ENCODE measurements at places on chromosomes 7 and 10.

DNA sequence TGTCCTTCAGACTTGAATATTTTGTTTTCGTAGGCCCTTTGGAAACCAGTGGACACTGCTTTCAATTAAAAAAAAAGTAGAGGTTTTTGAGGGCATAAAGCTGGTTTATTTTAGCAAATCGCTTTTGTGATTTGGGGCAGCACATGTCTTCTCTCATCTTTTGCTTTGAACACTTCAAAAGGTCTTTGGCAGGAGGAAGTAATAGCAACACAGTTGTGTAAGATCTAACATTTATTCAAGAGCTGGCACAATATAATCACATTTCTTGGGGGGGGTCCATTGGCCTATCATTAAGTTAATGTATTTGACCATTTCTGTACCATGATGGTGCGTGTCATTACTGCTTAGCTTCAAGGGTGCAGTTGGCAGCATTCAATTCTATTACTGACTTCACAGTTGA is 42.4 kb downstream of the DYNC1I1 start:
- no peak for DNase-seq

DNA sequence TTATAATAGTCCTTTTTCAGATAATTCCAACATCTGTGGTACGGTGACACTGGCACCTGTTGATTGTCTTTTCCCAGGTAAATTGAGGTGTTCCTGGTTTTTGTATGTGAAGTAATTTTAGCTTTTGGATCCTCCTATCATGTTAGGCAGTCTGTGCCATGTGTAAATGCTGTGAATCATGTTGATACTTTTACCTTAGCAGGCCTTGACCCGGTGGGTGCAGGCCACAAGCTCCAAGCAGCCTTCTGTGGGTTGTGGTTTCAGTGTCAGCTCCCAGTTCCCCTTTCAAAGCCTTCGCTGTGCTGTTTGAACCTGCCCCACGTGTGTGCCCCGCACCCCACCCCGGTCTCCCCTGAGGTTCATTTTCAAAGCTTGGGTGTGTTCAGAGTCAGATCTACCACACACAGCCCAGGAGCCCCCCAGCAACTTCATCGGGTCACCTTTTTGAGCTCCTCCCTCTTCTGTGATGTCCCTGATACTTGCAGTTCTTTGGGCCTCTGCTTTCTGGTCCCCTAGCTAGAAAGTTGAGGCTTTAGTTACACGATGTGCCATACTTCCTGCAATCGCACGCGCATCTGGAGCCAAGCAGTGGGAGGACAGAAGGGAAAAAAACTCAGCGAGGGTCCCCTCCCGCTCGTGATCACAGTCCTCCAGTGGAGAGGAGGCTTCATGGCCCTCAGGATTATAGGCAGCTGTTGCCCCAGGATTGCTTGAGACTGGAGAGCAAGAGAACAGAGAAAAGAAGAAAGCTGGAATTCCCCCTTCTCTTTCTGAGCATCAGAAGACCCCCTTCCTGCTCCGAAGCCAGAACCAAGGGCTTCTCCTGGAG is 8.7 kb upstream of the BHLHA15 start:
- no peak for DNase-seq

GRCh38 chr7:52797801-52798200 is 237.6 kb upstream of the POM121L12 start:
- no peak for DNase-seq

- no peak for DNase-seq
Observed at GRCh38 chr10:21257191-21257590, 268.3 kb downstream of the SKIDA1 start.

GRCh38 chr7:105599551-105599950 is 18.3 kb upstream of the EFCAB10 start:
- DNase-seq: no peak

- no peak for DNase-seq
Observed at GRCh38 chr7:75888464-75889222, 9.8 kb downstream of the RHBDD2 start.

- DNase-seq: no peak
Observed at GRCh38 chr7:90337106-90337505, 9.4 kb upstream of the GTPBP10 start.

GRCh38 chr7:114629762-114630161 is 215.1 kb downstream of the FOXP2 start:
- DNase-seq: no peak

- DNase-seq: no peak
Observed at GRCh38 chr7:84226759-84227158, 32.2 kb upstream of the SEMA3A start.

Data from heart left ventricle (tissue), 16 donors.